ENCODE measurements at places on chromosomes 7 and 10.

- DNase-seq, result no peak
These were observed 246.0 kb upstream of the NFE2L3 start for GRCh38 chr7:25906003-25906402.

- no peak for DNase-seq
These were observed 10.0 kb downstream of the AOC1 start for GRCh38 chr7:150862356-150862755.

- no peak for DNase-seq
These were observed 553.1 kb downstream of the PTPRN2 start for GRCh38 chr7:158034571-158034970.

- DNase-seq, result no peak
These were observed 49.7 kb downstream of the CPEB3 start for GRCh38 chr10:92241158-92241500.

- no peak for DNase-seq
These were observed 68.2 kb upstream of the AGK start for GRCh38 chr7:141483044-141483443.

DNA sequence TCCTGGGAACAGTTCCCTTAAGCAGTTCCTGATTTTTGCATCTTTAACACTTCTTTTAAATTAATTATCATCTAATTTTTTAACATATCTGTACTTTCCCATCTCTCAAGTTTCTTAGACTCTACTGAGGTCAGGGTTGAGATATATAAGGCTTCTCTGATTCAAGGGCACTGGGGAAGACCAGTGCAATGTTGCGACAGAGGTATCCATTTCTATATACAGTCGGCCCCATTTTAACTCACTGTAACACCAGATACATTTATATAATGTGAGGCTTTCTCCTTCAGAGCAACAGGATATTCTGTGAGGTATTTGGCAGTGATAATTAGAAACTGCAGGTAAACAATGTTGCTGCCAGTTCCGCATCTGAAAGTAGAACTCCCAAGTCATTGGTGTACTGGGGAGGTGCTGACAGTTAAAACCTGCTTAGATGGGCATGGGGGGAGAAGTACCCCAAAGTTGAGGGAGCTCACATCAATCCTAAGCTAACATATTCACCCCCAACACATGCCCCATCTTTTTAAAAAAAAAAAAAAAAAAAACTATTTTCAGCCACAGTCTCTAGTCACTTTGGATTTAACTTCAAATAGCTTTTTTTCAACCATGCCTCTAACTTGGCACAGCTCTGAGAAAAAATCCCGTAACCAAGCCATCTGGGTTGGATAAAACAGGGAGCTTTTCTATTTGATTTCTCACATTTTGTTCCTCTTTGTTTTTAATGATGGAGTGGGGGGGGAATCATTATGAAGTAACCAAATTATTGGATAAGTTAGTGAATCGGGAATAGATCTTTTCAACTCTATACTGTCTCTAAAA lies 62.9 kb downstream of the REEP3 start:
- no peak for DNase-seq

DNA sequence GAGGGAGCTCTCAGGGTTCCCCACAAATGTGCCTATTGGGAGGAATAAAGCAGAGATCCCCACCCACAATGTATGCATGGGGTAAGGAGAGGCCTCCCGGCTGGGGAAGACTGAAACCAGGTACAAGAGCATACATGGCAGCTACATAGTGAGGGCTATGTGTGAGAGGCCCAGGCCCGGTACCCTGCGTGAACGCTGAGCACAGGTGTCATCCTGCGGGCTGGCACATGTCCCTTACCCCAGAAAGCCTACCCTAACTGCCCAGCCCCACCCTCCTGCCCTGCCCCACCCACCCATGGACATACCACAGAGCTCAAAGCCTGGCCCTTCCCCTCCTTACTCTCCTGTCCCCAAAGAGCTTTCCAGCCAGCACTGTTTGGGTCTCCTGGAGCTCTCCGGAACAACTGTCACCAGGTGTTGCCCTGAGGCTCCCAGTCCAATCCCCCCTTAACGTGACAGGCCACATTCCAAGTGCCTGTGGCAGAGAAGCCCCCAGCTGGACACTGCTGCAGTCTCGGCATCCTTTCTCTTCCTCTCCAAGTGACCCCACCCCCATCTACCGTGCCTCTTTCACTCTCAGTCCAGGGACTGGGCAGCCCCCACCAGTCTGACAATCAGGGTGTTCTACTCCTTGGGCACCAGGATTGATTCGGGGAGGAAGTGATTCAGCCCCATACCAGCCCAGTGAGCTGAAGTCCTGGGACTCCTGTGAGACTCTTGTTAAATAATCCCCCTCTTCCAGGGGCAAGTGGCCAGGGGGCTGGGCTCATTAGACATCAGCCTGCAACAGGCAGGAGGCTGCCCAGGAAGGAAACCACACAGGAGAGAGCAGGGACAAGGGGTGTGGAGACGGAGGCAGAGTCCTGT lies 19.6 kb downstream of the GRID1 start:
- DNase-seq, result no peak

GRCh38 chr10:102660888-102661657 lies 16.8 kb downstream of the TRIM8 start:
- peak; percentile 70 for DNase-seq

- DNase-seq, result no peak
These were observed 58.6 kb downstream of the SND1 start for GRCh38 chr7:127710635-127711034.

DNA sequence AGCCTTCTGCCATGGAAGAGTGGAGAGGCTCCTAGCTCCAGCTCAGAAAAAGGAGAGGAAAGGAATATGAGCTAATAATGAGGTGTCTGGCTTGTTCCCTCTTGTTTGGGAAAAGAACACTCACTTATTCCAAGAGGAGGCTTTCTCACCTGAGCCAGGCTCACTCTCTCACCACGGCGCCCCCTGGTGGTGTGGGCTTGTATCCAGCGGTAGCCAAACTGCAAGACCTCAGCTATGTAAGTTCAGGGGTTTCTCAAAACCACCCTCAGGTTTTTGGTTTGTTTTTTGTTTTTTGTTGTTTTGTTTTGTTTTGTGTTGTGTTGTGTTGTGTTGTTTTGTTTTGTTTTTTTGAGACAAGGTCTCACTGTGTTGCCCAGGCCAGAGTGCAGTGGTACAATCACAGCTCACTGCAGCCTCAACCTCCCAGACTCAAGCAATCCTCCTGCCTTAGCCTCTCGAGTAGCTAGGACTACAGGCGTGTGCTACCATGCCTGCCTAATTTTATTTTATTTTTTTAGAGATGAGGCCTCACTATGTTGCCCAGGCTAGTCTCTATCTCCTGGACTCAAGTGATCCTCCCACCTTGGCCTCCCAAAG lies 124.0 kb downstream of the TMEM130 start:
- peak; percentile 24 for DNase-seq

DNA sequence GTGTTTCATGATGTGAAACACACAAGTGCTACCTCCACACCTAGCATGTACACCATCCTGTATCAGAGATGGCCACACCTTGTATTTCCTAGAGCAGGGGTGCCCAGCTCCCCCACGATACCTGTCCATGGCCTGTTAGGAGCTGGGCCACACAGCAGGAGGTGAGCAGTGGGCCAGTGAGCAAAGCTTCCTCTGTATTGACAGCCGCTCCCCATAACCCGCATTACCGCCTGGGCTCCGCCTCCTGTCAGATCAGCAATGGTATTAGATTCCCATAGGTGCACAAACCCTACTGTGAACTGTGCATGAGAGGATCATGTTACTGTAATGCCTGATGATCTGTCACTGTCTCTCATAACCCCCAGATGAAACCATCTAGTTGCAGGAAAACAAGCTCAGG lies 145.6 kb upstream of the RNF32 start:
- DNase-seq, result no peak

- DNase-seq, result no peak
These were observed 194.6 kb downstream of the COBL start for GRCh38 chr7:51121931-51122425.

DNA sequence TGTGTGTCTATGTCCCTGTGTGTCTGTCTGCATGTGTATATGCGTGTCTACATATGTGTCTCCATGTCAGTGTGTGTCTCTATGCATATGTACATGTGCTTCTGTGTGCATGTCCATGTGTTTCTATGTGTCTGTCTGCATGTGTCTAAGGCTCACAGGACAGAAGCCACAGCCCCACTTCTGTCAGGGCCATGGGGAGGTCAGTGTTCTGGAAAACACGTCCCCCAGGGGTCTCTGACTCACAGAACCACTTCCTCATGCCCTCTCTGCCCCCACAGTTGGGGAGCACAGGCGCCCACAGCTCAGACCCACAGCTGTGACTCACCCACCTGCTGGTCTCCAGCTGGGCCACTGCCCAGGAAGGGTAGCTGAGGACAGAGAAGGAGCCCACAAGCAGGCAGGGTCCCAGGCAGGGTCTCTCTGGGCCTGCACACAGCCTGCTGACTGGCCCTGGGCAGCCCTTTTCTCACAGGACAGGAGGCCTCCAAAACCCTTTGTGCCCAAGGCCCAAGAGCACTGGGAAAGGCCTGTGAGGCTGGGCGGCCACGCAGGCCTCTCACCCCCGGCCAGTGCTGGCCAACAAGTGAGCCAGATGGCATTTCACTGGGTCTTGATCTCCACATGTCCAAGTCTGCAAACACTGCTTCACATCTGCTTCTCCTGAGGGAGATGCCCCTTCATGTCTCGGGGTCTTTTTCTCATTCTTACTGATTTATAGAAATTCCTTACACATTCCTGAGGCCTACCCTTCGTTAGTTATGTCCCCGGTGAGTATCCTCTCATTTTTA lies 102.9 kb upstream of the FAM20C start:
- DNase-seq, result peak; percentile 3

DNA sequence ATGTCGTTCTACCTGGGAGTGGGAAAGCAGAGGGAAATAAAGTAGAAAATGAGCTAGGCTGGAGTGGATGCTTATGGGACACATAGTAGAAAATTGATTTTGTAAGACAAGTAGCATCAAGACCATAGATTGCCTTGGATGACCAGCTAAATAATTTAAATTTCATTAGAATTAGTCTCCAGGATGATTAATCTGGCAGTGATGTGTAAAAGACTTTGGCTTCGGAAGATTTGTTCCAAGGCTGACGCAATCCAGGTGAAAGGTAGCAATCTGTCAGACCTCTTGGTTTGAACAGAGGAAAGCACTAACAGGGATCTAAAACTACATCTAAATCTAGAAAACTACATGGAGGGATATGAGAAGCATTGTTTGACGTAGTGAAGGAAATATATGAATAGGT lies 236.5 kb downstream of the ARL4A start:
- no peak for DNase-seq

DNA sequence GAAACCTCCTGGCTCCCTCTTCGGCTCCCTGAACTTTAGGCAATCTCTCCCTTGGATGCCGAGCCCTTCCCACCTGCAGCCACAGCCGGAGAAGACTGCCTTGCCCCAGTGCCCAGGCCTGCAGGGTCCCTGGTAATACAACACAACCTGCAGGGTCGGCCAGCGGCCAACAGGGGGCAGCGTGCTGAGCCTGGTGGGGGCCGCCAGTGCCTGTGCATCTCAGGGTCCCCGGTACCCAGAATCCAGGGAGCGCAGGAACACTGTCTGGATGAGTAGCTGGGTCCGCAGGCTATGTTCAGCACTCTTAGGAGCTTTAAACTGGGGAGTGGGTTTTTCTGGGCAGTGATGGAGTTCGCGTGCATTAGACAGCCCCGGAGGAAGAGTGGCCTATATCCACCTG lies 17.5 kb upstream of the C10orf71 start:
- no peak for DNase-seq

GRCh38 chr7:132738254-132738653 lies 162.0 kb upstream of the PLXNA4 start:
- no peak for DNase-seq

DNA sequence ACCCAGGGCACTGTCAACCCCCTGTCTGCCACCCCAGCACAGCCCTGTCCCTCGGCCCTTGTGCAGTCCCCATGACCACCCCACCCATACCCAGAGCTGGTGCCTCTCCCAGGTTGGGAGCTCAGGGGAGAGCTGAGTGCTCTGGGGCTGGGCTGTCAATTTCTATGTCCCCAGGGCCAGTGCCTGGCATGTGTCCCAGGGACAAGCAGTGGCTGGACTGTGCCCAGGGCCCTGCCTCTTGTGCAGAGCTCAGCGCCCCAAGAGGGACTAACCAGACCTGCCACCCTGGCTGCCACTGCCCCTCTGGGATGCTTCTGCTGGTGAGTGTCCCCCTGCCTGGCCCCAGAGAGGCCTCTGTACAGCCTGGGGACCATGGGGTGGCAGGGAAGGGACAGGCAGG lies 29.0 kb upstream of the ZNF862 start:
- no peak for DNase-seq

DNA sequence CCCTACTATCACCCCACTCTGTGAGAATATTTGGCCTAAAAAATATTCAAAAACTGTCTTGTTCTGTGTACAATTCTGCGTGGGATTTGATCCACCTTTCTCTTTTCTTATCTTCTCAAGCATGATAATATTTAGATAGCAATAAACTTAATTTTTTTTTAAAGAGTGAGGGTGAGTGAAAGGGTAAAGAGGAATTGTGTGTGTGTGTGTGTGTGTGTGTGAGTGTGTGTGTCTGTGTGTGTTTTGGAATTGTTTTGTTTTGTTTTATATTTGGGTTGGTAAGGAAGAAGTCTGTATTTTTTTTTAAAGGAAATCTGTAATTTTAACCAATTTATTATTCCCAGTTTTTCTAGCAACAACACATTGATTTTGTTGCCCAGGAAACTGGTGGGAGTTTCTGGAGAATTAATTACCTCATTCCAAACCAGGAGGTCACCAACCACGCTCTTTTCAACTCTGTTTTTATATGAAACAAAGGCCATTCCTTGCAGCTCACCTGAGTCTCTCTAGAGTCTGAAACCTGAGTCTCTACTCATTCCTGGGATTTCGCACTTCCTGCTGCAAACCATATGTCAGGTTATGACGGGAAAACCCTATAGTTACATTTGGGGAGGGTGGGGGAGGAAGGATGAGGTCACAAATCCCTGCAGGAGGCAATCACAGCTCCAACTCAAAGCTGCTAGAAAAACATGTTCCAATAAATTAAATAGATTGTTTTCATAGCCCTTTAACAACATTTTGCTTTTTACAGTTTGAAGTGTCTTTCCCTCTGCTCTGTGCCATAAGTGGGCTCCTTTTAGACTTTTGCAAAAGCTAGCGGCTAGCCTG lies 38.1 kb upstream of the XPNPEP1 start:
- no peak for DNase-seq

GRCh38 chr7:93622036-93623033 lies 47.8 kb upstream of the CALCR start:
- DNase-seq, result peak; percentile 57

GRCh38 chr7:70856901-70857630 lies 274.9 kb upstream of the GALNT17 start:
- peak; percentile 48 for DNase-seq
